Naive thymus-derived CD8-positive, alpha-beta T cell (primary cell): ENCODE measurements at places on chromosomes 1 and 21. TPM values are rescaled to one million over a fixed set of nuclear protein-coding genes. Genes with fewer than 3 reads are reported as not detected.

DNA sequence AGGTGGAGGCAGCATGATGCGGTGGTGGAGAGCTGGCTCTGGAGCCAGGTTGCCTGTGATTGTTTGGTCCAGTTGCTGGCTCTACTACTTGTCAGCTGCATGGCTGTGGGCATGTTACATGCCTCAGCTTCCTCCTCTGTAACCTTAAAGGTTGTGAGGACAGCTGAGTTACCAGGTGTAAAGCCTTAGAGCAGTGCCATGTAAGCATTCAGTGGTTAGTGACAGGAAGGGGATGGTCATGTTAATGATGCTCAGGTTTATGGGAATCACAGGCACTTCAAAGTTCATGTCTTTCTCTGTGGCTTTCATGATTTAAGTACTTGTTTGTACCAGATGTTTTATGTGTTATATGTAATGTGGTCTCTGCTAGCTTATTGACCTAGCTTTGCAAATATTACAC is 32.6 kb downstream of the PTGFRN start:
- peaks cover 14% of the 10 kb centered on the region for H3K4me1 ChIP-seq
- DNase-seq: peak; percentile 36
- H3K27ac ChIP-seq: no peak overlapping the region
- H3K4me3 ChIP-seq: no peak overlapping the region

GRCh38 chr21:33293811-33294216 is 27.6 kb downstream of the IL10RB start:
- peak; percentile 67 for DNase-seq
- peaks cover 12% of the 10 kb centered on the region for H3K36me3 ChIP-seq
- peaks cover 43% of the 10 kb centered on the region for H3K4me1 ChIP-seq
- no peaks in the 10 kb centered on the region for H3K27me3 ChIP-seq

C1orf185 gene
- total RNA-seq: not detected

GRCh38 chr1:155080312-155081228 is 1.9 kb downstream of the EFNA3 start:
- H3K27me3 ChIP-seq: peaks cover 53% of the 10 kb centered on the region
- DNase-seq: no peak
- H3K36me3 ChIP-seq: no peaks in the 10 kb centered on the region
- no peak overlapping the region for H3K27ac ChIP-seq
- H3K4me1 ChIP-seq: peaks cover 55% of the 10 kb centered on the region

DNA sequence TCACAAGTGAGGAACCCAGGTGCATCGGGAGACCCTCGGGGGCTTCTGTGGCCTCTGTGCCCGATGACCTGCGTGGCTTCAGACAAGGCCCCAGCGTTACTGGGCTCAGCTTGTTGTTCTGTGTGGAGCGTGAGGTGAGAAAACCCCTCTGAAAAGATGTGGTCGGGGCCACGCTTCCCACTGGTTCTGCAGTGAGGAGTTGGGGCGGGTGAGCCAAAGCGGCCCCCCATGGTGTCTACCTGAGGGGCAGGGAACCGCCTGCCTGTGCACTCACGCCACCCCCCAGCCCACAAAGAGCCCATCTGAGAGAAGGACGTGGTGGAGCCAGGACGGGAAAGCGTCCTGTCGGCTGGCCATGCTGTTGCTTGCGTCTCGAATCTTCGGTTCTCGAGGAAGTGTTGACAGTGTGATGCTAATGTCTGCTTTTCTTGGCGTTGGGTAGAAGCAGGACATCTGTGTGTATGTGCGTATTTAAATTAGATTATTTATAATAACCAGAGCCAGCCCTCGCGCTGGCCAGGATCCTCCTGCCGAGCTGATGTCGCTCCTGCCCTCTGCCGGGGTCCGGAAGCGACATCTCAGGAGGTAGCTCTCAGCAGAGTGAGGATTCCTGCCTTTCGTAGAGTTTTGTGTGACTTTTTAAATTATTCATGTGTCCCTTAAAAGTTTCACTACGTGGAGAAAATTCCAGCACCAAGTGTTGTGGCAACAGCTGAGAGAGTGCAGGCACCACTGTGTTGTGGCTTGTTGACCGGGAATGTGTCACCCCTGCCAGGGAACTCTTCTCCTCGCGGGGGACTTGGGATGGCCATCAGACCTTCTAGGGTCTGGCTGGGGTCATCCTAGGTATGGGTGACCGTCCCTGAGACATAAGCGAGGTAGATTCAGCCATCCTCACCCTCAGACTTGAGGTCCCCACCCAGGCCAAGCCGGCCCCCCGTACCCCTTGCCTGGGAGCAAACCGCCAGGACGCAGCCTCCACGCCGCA is 15.3 kb downstream of the TMEM201 start:
- no peaks in the 10 kb centered on the region for H3K4me1 ChIP-seq
- no peaks in the 10 kb centered on the region for H3K36me3 ChIP-seq
- DNase-seq: no peak
- no peak overlapping the region for H3K4me3 ChIP-seq

- H3K36me3 ChIP-seq: no peaks in the 10 kb centered on the region
- no peak for DNase-seq
- no peak overlapping the region for H3K27ac ChIP-seq
These were observed 16.0 kb downstream of the HAO2 start for GRCh38 chr1:119384591-119384990.

DNA sequence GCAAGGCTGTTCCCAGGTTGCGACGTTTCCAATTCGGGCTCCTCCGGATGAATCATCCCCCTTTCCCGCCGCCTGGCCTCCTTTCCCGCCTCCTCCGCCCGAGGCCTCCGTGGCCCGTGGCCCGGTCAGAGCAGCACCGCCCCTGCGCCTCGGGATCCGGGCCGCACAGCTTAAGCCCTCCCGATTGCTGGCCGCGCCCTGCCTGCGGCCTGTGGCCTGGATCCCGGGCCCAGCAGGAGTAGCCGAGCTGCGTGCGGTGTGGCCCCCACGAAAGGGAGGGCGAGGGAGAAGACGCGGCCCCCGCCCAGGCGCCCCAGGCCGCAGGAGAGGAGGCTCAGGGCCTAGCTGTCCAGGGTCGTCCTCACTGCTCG is 1.0 kb downstream of the TMEM200B start:
- no peak for DNase-seq
- H3K27me3 ChIP-seq: peaks cover 8% of the 10 kb centered on the region
- peak overlapping the region; percentile 81 for H3K4me3 ChIP-seq
- peaks cover 14% of the 10 kb centered on the region for H3K4me1 ChIP-seq

CLCA2 gene
- total RNA-seq: not detected

RPS27 gene
- total RNA-seq: 5,184 TPM

DNA sequence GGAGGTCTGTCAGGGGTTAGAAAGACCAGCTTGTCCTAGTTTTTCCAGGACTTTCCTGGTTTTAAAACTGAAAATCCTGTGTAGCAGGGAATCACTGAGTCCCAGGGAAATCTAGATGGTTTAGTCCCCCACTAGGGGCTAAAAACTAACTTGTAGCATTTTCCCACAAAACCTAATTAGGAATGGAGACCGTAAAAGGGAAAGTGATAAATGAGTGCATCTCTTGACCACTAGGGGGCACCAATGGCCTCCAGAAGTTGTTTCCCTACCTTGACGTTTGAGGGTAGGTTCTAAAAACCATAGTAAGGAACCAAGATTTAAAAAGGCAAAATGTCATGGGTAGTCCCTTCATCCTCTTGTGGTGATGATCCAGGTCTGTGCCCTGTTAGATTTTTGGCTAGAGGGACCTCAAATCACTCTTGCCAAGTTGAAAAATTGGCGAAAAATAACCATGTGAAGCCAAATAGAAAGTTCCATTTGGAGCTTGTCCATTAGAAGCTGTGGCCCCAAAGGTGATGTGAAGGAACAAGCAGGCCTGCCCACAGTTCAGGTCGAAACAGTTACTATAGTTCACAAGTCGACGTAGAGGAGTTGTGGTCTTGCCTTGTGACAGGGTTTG is 24.5 kb downstream of the CLIC6 start:
- H3K27me3 ChIP-seq: peaks cover 4% of the 10 kb centered on the region
- H3K4me1 ChIP-seq: peaks cover 6% of the 10 kb centered on the region
- H3K4me3 ChIP-seq: no peak overlapping the region
- DNase-seq: peak; percentile 75
- no peak overlapping the region for H3K27ac ChIP-seq
- H3K36me3 ChIP-seq: peaks cover 5% of the 10 kb centered on the region

GRCh38 chr1:159177272-159177907 is 6.0 kb downstream of the CADM3 start:
- no peak for DNase-seq
- H3K36me3 ChIP-seq: no peaks in the 10 kb centered on the region
- H3K4me1 ChIP-seq: no peaks in the 10 kb centered on the region

BARHL2 gene
- not detected for total RNA-seq

RAB7B gene
- total RNA-seq: not detected

ANKRD45 gene
- total RNA-seq: not detected

GRCh38 chr1:165287329-165287728 is 69.2 kb downstream of the LMX1A start:
- no peak overlapping the region for H3K27ac ChIP-seq
- H3K4me3 ChIP-seq: no peak overlapping the region
- no peaks in the 10 kb centered on the region for H3K4me1 ChIP-seq
- no peaks in the 10 kb centered on the region for H3K36me3 ChIP-seq
- no peak for DNase-seq

- peaks cover 15% of the 10 kb centered on the region for H3K27me3 ChIP-seq
- no peak for DNase-seq
- no peaks in the 10 kb centered on the region for H3K36me3 ChIP-seq
These were observed 173.3 kb upstream of the FOXD3 start for GRCh38 chr1:63148825-63149645.

- DNase-seq: no peak
- no peak overlapping the region for H3K27ac ChIP-seq
- H3K36me3 ChIP-seq: peaks cover 10% of the 10 kb centered on the region
- peaks cover 5% of the 10 kb centered on the region for H3K4me1 ChIP-seq
These were observed 70.9 kb downstream of the RERE start for GRCh38 chr1:8746554-8746953.

MMP23B gene
- 6.1 TPM for total RNA-seq

GRCh38 chr1:71600023-71600422 is 519.2 kb upstream of the ZRANB2 start:
- peaks cover 5% of the 10 kb centered on the region for H3K4me1 ChIP-seq
- no peaks in the 10 kb centered on the region for H3K36me3 ChIP-seq
- H3K27me3 ChIP-seq: no peaks in the 10 kb centered on the region
- no peak for DNase-seq
